Cortex of kidney (tissue), 1 donor: ENCODE measurements at places on chromosomes 4 and X.

DNA sequence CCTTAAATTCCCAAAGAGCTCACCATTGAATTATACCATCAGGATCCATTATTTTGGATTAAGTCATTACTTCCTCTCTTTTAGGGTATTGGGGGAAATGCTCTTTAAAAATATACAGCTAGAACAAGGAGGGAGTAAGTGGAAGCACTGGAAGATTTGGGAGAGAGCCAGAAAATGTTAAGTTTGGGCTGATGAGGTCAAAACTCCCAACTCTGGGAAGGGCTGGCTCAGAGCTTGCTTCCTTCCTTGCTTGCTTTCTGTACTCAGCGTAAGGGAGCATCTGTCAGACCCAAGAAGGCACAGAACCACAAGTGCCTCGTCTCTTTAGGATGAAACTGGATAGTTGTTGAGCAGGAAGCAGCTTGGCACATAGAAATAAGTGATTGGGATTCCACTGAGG lies 138.2 kb downstream of the GUCY2F start:
- no peak for DNase-seq

- no peak for DNase-seq
These were observed 10.6 kb upstream of the SLC2A9 start for GRCh38 chr4:10031668-10032590.

DNA sequence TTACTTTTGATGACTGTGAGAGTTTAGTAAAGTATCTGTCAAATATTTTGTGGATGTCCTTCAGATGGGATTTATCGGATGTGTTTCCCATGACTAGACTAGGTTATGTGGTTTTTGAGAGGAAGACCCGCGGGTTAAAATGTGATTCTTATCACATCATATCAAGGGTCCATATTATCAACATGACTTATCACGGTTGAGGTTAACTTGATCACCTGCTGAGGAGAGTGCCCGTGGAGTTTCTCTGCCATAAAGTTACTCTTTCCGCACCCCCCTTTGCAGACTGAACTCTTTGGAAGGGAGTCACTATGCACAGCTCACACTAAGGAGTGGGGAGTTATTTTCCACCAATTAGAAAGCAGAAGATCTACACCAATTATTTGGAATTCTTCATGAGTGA lies 38.7 kb downstream of the GLRB start:
- DNase-seq, result no peak

DNA sequence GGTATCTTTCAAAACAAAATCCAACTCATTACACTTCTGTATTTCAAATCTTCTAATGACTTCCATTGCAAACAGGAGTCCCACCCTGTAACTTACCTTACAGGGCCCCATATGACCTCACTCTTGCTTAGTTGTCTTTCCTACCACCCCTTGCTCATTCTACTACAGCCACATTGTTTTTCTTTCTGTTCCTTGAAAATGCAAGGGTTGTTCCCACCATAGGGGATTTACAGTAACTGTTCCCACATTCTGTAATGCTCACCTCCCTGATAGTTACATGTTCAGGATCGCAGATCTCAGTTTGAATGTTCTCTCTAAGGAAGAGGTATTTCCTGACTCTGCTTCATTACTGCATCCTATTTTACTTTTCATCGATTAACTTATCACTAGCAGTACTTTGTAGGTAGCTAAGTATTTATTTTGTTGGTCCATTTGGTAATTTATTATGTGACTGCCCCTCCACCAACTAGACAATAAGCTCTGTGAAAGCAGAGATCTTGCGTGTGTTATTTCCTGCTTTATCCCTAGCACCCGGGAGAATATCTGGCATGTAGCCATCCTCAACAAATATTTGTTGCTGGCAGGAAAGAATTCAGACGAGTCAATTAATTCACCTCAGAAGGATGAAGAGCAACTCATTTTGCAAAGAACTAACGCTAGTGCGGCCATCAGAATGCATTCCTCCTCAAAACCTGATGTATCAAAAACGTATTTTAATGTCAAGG lies 21.4 kb downstream of the MAOB start:
- DNase-seq, result no peak

GRCh38 chrX:40174854-40175510 lies 77.2 kb upstream of the BCOR start:
- DNase-seq, result no peak

GRCh38 chr4:75717408-75717807 lies 7.0 kb upstream of the USO1 start:
- no peak for DNase-seq

DNA sequence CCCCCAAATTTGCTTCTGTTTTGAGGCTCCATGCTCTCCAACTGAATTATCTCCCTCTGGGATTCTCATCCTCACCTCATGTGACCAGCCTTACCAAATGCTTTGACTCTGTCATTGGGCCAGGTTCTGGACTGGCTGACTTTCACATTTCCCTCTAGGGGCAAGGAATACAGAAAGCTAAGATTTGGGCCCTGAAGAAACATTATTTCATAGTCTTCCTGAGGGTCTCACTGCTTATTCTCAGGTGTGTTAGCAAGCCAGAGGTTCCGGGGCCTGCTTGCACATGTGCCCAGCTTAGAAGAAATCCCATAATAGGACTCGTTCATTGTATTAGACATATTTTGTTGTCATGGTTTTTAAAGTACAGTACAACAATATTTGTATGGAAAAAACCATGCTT lies 62.6 kb upstream of the TEX13D start:
- no peak for DNase-seq

GRCh38 chr4:143420227-143420626 lies 83.6 kb downstream of the GAB1 start:
- no peak for DNase-seq

DNA sequence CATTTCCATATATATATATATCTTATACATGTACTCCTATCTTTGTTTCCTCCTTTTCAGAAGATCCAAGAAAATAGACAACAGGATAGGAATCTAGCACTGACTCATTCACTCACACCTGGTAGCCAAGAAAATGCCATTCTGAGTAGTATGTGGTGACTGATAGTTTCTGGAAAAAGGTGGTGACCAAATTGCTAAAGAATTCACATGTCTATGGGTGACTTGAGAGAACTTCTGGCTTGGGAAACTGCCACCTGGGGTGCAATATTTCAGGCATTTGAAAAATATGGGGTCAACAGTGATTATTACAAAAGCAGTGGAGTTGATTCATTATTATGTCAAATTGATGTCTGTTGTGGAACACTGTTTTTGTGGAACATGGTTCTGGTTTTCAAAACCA lies 605.1 kb downstream of the PCDH18 start:
- DNase-seq, result no peak

DNA sequence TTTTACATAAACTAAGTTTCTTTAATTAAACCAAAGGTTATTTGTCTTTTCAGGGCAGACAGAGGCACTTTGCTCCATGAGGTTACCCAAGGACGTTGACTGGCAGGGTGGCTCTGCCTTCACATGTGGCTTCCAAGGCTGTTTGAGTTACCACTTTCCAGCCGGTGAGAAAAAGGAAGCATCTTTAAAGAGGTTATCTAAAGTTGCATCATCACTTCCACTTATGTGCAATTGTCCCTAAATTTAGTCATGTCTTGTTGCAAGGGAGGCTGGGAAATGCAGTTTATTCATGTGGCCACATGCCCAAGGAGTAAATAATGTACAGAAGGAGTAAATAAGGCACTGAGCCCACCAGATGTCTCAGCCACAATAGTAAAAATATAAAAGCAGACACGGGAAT lies 29.0 kb upstream of the RAP1GDS1 start:
- DNase-seq, result no peak

DNA sequence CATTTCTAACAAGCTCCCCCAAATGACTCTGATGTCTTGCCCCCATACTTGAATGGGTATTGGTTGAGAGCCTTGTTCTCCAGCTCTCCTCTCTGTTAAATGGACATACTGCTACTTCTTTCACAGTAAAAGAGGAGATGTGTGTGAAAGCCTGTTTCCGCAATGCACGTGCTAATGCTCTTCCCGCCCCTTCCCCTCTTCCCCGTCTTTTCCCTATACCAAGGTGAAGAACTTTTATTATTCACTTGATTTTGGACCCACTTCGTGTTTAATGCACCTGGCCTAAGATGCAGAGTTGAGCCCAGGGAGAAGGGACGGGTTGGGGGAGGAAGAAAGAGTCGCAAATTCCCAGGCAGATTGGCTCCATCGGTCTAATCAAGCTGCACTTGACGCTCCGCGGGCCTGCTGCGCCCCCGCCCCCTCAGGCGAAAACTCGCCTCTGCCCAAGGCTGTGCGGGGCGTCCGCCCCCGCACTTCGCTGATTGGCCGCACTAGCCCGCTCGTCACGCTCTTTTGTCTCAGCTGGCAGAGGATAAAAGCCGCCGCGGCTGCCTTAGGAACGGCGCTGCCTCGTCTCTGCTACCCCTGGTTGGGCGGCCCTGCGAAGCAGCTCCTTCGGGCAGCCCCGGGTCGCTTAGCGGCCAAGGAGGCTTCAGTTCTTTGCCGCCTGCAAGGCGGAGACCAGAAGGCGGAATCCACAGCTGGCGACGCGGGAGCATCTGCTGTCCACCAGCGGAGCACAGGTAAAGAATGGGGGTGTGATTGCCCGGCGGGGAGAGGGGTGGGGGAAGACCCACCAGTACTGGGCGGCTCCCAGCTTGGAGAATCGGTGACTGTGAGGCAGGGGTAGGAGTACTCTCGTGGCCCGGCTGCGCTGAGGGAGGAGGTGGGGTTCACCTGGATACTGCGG lies at the start of gene ZCCHC12:
TSS of gene ZCCHC12 (plus strand) at position 562 of the 910 bp plus-strand sequence. CDS start 1,421 bp downstream, outside the sequence.
- no peak for DNase-seq

GRCh38 chr4:182185491-182185890 lies 57.7 kb upstream of the TENM3 start:
- DNase-seq, result no peak

- no peak for DNase-seq
These were observed 37.9 kb downstream of the RAP2C start for GRCh38 chrX:132181364-132181763.

GRCh38 chrX:107673933-107674479 lies 45.7 kb downstream of the PRPS1 start:
- DNase-seq, result no peak

GRCh38 chr4:168781341-168781740 lies 228.7 kb downstream of the CBR4 start:
- no peak for DNase-seq

DNA sequence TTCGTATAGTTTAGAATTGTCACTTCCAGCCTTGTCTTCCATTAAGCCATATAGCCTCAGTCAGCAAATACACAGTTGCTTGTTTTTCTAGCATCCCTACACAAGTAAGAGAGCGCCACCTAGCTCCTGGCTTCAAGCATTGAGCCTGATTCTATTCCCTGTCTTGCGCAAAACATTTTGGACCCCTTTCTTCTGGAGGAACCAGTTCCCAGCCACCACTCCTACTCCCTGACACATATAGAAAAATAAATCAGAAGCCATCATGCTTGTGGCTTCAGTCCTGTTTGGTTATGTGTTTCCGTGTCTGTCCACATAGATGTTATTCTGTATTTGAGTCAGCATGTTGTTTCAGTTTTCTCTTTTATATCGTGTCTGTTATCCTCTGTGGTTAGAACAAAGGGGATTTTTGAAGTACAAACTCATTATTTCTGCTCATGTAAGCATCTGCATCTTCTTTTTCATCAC lies 59.9 kb downstream of the GK start:
- DNase-seq, result no peak

DNA sequence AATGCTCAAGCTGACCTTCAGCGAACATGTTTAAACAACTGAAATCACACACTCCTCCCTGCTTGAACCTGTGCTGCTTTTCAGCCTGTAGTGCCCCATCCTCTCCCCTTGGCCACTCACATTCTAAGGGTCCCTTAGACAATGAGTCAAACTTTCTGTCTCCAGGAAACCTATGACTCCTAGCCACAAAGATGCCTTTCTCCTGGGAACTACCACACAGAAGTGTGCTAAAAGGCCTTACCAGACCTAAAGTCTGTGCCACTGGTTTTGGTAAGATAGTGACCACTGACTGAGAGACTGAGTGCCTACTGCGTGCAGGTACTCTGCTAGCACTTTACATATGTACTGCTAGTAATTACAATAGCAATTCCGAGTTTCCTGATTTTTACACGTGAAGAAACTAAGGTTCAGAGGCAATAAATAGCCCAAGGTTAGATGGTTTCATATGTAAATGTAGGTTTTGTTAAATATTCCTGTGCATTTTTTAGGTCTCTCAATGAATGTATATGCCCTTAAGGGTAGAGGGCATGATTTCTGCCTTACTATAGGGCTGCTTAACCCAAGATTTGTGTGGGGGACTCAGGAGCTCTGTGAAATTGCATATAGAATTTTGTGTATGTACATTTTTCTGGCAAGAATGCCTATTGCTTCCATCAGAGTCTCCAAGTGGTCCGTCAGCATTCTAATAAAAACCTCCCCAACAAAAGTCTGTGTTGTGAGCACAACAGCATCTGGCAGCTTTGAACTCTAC lies 71.1 kb downstream of the NSG1 start:
- no peak for DNase-seq

- no peak for DNase-seq
These were observed 41.0 kb downstream of the PDK3 start for GRCh38 chrX:24506082-24506481.

DNA sequence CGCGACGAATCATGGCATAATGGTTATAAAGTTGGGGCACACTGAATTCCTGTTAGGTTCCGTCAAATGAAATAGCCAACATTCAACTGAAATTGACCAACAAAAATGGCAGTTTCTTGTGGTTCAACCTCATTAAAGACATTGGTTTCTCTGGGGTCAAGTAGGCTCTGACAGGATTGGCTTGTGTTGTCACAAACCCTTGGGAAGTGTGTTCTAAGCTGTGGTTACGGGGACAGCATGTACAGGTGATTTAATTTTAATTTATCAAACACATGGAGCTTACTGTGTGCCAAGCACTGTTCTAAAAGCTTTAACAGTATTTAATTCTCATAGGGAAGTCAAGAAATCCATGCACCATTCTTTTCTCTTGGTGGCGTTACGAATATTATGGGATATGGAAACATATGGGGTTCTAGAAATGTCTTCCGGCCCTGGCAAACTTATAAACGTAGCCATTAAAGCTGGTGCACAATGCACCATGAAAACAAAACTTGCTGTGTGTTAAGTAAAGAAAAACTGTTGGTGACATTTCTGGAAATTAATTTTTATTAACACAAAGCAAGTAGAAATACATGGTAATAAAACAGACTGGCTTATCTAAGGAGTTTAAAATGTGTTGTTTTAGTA lies 891 bp downstream of the XK start:
- DNase-seq, result no peak

GRCh38 chrX:78650906-78651437 lies 8.2 kb downstream of the RTL3 start:
- DNase-seq, result no peak

GRCh38 chrX:38452603-38453002 lies 100.2 kb downstream of the OTC start:
- no peak for DNase-seq

DNA sequence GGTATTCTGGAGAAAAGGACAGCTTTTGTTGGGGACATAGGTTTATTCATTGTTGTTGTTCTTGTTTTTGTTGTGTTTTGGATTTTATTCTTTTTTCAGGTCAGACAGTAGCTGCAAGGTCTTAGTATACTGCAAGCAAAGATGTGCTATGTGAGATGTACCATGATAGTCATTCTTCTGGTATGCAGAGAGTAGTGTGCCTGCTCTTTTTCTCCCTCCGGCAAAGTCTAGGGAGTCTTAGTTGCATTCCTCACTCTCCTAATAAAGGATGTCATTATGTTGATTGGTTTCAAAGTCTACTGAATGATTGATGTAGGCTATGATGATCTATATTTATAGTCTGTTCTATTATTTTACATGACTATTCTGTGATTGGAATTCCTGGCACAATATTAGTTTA lies 119.9 kb upstream of the POF1B start:
- DNase-seq, result no peak
